ENCODE measurements at places on chromosomes 16 and 17.

DNA sequence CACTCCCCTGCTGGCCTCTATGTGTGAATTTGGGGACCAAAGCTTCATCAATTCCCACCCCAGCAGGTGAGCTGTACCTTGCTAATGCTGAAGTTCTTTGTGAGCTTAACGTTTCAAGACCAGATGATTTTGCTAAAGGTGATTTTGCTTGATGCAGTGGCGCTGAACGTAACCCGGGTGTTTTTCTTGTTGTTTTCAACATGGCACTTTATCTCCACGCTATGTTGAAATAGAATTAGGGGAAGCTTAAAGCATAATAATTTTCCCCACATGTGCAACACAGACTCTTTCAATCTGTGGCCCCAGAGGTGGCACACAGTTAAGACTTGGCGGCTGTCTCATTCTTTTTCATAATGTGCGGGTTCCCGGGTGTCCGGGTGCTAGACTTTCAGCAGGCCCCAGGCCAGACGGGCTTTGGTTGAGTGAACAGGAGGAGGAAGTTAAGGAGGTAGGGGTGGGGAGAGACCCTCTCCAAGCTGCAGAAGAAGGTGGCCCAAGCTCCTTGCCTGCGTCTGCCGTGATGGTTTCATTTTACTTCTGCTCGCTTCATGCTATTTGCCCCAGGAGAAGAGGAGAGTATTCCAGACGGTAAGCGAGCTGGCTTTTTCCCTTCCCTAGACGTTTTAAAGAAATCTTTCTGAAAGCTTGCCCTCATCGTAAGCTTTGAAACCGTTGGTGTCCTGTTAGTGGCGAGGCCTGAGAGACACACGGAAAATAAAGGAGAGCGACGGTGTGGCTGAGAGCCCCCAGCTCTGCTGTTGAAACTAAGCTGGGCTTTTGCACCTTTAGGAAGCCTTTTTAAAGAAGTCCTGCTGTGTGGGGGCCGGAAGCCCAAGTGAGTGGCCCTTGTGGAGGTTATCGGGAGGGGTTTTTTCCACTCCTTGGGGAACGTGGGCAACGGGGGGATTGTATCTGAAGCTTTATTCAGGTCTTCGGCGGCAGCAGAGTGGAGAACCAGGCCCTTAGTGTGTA lies 4.2 kb downstream of the FOXC2 start:
- DNase-seq, result no peak

- no peak for DNase-seq
Measured at GRCh38 chr16:69116906-69117305, 11.5 kb downstream of the HAS3 start.

GRCh38 chr16:72149676-72150464 lies 22.1 kb downstream of the PMFBP1 start:
- no peak for DNase-seq

DNA sequence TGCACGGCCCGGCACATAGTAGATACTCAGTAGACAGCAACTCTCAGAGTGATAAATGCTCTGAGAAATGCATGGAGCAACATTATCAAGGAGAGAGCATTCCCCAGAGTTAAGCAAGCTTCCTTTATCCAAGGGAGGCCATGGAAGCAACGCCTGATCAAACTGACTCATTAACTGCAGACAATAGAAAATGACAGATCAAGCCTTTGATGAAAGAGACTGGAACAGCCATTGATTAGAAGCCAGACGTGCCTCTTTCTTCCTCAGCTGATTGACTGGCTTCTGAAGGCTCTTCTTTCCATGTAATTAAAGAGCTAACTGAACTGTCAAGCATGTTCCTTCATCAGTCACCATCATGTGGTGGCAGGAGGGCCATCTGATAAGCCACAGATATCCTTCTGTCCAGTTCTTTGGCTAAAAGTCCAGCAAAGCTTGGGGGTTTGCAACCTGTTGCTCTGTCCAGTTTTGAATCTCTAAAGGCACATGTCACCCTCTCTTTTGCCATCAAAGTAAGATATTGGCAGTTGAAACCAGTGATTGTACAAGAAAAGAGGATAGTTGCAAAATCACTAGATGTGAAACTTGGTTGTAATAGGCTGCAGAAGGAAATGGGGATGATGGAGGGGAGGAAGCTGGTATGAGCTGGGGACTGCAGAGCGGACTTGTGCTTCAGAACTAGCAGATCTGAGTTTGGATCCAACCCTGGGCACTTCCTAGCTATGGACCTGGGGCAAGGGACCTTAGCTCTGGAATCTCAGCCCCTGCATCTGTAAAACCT lies 188.0 kb downstream of the HAPSTR1 start:
- no peak for DNase-seq

DNA sequence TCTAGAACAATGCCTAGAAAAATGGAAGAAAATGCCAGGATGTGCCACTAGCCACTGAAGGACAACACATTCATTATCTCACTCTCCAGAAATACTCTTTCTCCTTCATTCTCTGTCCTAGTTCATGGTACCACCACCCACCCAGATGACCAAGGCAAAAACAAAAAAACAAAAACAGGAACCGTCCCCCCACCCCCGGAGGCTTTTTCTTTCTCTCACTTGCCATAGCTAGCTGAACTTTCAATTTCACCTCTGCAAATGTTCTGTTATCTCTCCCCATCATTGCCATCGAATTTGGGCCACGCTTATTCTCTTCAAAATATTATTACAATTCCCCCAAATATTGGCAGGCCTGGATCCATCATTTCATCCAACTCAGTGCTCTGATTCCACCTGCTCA lies 49.0 kb downstream of the SOX9 start:
- DNase-seq, result no peak

DNA sequence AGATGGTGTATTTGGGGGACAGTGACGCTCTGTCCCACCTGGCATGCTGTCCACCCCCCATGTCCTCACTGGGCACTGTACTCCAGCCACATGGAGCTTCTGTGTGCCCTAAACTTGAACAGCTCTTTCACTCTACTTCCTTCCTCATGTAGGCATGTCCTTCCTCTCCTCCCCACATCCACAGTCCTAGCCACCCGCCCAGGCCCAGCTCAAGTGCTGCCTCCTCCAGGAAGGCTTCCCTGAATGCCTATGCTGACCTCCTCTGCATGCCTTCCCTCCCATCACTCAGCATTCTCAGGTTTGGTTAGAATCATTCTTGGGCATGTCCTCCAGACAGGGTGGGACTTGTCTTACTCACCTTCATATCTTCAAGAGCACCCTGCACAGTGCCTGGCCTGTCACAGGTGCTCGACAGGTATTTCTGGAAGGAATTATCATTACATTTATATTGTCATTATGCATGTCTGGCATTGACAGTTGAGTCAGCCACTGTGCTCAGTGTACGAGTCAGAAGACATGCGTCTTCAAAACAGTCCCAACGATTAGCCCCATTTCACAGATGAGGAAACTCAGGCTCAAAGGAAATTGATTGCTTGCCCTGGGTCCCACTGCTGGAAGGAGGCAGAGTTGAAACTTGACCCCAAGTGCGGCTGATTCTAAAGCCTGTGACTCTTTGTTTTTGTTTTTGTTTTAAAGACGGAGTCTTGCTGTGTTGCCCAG lies 42.1 kb upstream of the TOB1 start:
- DNase-seq, result no peak

- no peak for DNase-seq
Measured at GRCh38 chr16:58500430-58501241, 693 bp downstream of the NDRG4 start.

DNA sequence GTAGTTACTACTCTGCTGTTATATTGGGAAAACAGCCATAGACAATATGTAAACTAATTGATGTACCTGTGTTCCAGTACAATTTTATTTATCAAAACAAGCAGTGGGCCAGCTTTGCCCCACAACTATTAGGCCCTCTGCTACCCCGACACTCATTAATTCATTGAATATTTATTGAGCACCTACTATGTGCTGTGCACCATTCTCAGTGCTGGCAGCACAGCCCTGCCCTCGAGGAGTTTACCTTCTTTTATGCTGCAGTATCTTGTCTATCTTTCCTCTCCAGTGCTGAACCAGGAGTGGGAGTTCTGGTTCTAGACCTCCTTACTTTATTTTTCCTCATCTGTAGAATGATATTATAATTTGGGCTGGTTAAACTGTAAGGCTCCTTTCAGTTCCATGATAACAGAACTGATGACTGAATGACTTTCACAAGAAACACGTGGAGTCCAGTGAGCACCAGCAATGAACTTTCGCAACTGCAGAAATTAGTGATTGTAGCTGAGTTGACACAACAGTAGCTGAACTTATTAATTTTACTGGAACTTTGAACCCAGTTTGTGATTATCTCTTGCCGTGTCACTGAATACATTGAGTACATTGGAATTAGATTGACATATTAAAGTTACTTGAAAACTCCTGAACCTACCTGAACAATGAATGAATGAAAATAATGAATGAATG lies 2.4 kb downstream of the GOSR2 start:
- no peak for DNase-seq

DNA sequence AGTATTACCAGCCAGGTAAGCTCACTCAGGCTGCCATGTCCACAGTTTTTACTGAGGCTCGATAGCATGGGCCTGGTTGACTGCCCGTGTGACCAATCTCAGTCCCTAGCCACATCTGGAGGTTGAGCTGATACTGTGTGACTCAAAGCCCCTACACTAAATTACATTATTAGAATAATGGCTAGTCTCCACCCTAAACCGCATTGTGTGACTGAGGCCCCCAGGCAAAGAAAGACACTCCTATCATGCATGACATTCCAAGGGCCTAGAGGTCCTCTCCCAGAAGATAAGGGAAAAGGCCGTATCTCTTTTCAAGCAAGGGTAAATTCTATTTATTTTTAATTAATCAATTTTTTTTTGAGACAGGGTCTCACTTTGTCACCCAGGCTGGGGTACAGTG lies 505.3 kb downstream of the HAPSTR1 start:
- DNase-seq, result no peak

DNA sequence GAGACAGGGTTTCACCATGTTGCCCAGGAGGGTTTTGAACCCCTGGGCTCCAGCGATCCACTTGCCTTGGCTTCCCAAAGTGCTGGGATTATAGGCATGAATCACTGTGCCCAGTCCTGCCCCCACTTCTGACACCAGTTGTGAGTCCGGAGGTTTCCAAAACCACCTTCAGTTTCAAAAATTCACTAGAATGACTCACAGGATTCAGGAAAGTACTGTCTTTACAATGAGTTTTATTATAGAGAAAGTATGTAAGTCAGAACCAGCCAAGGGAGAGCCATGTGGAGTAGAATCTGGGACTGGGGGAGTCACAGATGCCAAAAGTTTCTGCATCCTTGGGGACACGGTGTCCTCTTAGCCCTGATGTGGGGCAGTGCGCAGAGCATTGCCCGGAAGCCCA lies 55.1 kb downstream of the PLD6 start:
- DNase-seq, result no peak

DNA sequence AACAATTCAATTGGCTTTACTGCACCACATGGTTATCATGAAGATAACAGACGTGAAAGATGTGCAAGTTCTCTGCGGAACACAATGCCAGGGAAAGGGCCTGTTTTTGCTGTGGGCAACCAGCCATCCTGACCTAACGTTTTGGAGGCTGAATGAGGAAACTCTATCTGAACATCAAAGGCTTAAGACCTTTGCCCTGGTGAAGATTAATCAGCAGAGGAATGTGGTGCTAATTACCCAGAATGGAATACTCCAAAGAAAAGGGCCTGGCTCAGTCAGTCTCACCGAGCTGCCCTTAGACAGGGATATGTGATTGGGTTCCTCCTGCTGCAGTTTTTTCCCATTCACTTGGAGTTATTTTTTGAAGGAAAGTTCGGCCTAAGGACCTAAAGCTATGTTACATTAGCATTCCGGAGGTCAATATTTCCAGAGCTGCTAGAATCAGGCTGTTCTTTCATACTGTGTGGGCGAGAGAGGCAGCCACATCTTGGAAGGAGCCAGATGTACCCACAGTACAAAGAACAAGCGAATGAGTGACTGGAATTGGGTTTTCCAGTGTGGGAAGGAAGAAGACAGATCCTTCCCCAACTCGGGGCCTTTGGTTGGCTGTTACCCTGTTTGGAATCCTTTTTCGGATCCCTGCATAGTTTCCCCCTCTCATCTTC lies 15.5 kb downstream of the ASIC2 start:
- DNase-seq, result no peak

- no peak for DNase-seq
Measured at GRCh38 chr17:181245-182049, at the start of gene DOC2B. Gene DOC2B (minus strand): TSS chr17:181650. CDS start chr17:181479, 171 bp downstream.

DNA sequence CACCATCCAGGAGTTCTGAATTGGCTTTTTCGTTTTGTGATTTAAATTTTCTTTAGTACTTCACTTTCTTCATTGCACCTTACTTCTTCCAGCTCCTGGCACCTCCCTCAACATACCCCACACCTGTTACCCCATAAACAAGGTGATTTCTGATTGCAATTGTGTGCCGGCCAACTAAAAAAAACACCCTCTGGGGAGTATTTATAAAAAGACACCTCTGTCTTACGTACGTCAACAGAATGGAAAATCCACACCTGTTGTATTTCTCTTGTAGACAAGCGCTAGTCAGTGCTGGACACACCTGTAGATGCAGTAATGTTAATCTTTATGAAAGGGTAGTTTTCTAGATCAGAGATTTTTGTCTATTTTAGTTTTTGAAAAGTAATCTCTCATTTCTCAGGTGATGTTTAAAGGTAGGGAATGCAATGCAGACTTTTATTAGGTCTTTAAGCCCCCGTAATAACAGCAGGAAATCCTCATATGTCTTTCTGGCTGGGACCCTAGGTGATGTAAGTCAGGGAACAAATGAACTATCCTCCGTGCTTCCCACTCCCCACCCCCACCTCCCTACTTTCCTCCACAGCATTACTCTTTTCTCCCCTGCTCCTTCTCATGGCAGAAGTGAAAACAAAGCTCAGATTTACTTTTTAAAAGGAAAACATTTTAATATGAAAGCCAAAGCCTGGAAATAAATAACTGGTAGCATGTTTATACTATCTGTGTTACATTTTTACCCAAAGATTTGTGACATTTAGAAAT lies 4.2 kb downstream of the MSI2 start:
- no peak for DNase-seq
